Fibroblast of the conjunctiva (primary cell): ENCODE measurements at places on chromosomes 12 and 14.

DNA sequence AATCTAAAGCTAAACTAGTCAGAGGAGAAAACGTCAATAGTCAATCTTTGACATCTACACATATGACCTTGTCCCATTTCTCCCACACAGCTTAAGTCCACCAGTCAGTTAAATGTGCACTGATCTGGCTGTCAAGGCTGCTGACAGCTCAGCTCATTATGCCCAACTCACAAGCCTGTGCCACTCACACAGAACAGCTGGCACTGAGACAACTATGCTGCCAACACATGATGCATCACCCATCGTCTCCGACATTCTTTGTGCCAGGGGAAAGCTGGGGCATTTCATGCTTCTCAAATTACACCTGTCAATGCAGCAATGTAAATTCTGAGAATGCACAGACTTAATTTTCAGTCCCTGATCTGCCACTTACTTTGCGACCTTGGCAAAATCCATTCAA, 25.3 kb downstream of the GNS start:
- no peak for DNase-seq

DNA sequence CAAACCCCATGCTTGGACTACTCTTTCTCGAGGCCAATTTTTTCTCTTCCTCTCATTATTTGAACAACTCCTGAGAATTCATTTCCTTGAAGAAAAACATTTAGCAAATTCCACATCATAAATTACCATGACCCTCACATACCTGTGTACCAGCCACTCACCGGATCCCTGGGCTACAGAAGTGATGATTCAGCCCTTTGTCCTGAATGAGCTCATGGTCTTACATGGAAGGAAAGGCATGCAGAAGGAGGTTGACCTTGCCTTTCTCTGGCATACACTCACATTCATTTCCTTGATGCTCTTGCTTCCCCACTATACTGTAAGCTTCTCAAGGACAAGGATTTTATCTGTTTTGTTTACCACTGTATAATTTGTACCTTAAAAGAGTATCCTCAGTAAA, 191.5 kb downstream of the SLC5A8 start:
- no peak for DNase-seq

GRCh38 chr14:93914278-93914677, 12.9 kb upstream of the FAM181A start:
- no peak for DNase-seq

DNA sequence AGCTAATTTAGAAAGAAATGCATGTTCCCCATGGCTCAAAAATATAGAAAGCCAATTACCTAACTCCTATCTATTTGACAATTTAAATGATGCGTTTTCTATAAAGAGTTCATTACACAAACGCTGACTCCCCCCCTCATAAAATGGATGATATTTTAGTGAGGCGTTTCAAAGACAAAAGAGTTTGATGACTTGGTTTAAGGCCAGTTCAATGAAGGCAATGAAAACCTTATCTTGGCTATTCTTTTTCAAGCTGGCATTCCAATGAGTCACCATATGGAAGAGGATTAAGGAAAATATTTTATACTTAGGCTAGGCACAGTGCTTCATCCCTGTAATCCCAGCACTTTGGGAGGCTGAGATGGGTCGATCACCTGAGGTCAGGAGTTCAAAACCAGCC, 62.7 kb downstream of the HMGA2 start:
- DNase-seq = no peak

GRCh38 chr12:117821480-117822175, 147.2 kb downstream of the KSR2 start:
- DNase-seq = no peak

DNA sequence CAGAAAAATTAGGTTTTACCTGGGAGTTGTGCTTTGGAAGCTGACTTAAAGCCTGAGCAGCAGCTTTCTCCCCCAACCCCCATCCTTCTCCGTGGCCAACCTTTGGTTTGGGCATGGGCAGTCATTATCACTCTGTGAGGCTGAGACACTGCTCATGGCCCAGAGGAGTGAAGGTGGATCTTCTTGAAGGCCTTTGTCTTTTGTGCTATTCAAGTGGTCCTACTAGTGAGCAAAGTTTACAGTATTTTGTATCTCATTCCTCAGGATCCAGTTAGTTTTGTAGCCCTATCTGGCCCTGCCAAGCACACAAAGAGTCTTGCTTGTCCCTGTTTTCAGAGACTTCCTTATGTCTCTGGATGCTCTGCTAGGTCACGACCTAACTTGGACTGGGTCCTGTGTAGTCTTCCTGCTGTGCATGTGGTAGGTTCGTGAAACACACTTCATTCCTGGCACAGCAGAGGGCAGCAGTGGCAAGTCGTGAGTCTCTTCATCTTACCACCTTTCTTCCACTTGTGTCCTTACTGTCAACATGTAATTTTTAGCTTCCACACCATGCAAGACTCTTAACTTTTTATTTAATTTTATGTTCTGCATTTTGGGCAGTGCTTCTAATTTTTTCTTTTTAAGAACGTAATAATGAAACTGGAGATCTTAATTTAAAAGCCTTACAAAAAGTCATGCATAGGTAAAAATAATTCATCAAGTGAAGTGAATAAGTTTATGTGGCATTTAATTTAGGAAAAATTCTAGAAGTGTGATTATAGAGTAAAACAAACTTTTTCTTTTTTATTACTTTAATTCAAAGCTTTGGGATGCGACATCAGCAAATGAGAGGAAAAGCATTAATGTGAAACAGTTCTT, 53.7 kb downstream of the APAF1 start:
- peak; percentile 57 for DNase-seq

DNA sequence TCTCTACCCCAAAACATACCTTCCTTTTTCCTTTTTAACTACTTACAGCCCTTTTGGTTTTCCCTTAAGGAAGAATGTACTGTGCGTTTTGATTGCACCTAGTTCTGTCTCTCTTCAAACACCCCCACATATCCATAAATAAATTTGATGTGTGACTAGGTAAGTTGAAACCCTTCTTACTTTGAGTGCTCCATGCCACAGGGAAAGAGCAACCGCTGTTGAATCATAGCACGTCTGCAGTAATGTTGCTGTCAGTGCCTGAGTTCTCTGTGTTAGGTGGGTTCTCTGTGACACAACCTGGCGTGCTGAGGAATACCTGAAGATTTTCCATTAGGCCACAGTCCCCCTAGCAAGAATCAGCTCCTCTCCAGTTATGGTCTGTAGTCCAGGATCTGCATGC, 102.1 kb downstream of the FIGNL2 start:
- no peak for DNase-seq

GRCh38 chr12:106696681-106697417, 77.6 kb upstream of the RIC8B start:
- DNase-seq = no peak

GRCh38 chr12:130838284-130838950, 633 bp downstream of the STX2 start:
- no peak for DNase-seq

- DNase-seq = no peak
Measured at GRCh38 chr12:92365333-92365732, 219.7 kb upstream of the BTG1 start.

DNA sequence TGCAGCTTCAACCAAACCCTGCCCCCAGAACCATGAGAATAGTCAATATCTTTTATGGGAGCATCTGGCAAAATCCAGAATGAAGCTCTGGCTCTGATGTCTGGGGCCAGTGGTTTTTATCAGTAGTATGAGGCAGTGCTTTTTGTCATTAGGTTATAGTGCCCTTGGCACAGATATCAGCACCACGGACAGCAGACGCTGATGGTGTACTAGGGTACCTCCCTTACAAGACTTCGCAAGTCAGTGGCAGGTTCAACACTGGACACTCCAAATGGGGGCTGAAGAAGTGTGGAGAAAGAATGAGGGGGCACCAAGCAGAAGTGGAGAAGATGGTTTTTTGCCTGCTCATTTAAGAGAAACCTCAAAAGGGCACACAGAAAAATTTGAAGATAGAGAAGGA, 68.2 kb upstream of the E2F7 start:
- no peak for DNase-seq

- no peak for DNase-seq
Measured at GRCh38 chr12:88658009-88658408, 77.7 kb upstream of the KITLG start.

GRCh38 chr14:104659764-104660523, 29.5 kb upstream of the INF2 start:
- no peak for DNase-seq

- no peak for DNase-seq
Measured at GRCh38 chr12:55931780-55932550, 1.0 kb downstream of the DGKA start.

GRCh38 chr14:90508536-90509254, 111.9 kb downstream of the CALM1 start:
- no peak for DNase-seq

GRCh38 chr14:97113339-97113738, 316.2 kb downstream of the VRK1 start:
- DNase-seq = no peak

GRCh38 chr14:24944800-24945199, 105.1 kb downstream of the STXBP6 start:
- no peak for DNase-seq

- no peak for DNase-seq
Measured at GRCh38 chr14:93752980-93753561, 35.2 kb downstream of the PRIMA1 start.

GRCh38 chr12:96047229-96048211, 12.1 kb upstream of the LTA4H start:
- DNase-seq = no peak

DNA sequence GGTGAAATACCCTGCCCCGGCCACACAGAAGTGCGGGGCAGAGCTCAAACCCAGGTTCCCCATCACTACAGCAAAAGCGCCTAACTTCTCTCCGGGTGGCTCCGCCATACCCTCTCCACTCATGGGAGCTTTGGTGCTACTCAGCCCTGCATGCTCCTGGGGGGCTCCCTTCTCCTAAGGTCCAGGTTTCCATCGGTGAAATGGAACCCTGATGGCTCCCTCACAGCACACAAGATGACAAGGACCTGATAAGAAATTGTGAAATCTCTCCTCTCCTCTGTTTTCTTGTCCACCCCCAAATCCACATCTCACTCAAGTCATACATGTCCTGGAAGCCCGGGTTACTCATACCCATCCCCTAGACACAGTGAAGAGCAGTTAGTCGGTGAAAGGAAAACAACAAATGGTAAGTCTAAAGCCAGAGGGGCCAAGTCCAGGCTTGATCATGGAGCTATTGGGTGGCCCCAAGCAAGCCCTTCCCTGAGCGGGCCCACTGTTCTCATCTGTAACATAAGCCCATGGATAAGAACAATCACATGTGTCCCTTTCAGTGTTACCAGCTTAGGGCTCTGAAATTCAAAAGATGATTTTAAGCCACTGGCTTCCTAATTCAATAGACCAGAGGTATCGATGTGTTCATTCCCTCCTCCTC, 317.5 kb downstream of the BCL11B start:
- no peak for DNase-seq

DNA sequence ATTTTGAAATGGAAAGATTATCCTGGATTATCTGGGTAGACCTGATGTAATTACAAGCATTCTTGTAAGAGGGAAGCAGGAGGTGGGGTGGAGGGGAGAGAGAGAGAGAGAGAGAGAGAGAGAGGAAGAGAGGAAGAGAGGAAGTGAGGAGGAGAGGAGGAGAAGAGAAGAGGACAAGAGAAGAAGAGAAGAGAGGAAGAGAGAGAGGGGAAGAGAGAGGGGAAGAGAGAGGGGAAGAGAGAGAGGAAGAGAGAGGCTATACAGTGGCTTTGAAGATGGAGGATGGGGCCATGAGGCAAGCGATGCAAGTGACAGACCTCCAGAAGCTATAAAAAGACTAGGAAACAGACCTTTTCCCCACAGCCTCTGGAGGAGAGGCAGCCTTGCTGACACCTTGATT, 13.7 kb upstream of the CHST11 start:
- no peak for DNase-seq

GRCh38 chr14:34237081-34237480, 225.0 kb downstream of the SPTSSA start:
- no peak for DNase-seq

- peak; percentile 32 for DNase-seq
Measured at GRCh38 chr12:127241072-127241817, 1025.7 kb upstream of the TMEM132C start.

- DNase-seq = no peak
Measured at GRCh38 chr12:118034429-118035189, 18.1 kb downstream of the RFC5 start.

GRCh38 chr14:90191585-90191984, 64.8 kb upstream of the PSMC1 start:
- DNase-seq = no peak

DNA sequence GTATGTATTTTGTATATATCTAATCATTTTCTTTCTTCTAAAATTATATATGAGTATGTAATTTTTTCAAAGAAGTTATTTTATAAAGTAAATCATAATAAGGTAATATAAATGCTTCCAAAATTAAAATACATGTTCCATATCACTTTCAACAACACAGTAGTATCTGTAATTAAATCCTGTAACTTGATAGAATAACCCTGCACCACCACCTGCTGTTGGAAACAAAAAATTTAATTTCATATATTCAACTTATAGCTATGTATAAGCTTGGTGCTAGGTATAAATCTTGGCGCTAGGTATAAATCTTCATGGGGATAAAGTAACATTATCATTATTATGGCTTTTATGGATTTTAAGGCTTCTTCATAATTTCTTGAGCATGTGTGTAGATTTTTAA, 149.7 kb upstream of the DCN start:
- DNase-seq = no peak

- DNase-seq = no peak
Measured at GRCh38 chr14:19947413-19948090, 16.8 kb downstream of the OR4K1 start.

DNA sequence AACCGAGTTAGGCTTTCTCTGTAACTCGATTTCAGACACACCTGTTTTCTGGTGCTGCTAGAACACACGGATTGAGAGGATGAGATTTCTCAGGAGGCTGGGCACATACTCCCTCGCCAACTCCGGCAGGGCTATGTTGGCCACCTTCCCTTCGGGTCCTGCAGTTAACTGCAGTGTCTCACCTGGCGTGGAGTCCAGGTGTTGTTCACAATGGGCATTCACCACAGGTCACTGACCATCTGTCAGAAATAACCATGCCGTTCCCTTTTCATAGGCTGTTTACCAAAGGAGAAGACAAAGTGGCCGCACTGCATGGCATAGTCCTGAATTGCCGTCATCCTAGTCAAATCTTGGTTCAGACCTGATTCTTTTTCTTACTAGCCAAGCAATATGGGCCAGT, 5.5 kb upstream of the KCNH3 start:
- DNase-seq = no peak

DNA sequence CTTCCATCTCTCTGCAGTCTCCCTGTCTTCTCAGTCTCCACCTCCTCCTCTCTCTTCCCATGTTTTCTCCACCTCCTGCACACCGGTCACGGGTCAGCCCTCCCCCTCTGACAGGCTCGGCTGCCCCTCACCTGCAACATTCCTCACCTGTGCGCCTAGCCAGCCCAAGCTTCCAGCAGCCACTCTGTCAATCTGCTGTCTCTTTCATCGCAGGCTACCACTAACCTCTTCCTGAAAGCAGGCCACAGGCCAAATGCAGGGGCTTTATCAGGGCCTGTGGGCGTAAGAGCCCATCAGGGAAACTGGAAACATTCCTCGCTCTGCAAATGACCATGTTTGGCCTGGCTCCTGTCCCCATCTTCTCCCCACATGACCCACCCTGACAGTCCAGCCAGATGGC, 34.5 kb downstream of the CMKLR1 start:
- no peak for DNase-seq

GRCh38 chr12:112980491-112981158, 2.3 kb downstream of the OAS2 start:
- DNase-seq = no peak
